ENCODE measurements at places on chromosomes 5 and 9.

GRCh38 chr5:127290019-127290945 lies at the start of gene MEGF10:
Gene MEGF10, plus strand, starts transcription at chr5:127290796. Its CDS starts 40,513 bp downstream, at chr5:127331309.
- DNase-seq, result no peak

- no peak for DNase-seq
Measured at GRCh38 chr5:180590543-180591310, 572 bp downstream of the SCGB3A1 start.

DNA sequence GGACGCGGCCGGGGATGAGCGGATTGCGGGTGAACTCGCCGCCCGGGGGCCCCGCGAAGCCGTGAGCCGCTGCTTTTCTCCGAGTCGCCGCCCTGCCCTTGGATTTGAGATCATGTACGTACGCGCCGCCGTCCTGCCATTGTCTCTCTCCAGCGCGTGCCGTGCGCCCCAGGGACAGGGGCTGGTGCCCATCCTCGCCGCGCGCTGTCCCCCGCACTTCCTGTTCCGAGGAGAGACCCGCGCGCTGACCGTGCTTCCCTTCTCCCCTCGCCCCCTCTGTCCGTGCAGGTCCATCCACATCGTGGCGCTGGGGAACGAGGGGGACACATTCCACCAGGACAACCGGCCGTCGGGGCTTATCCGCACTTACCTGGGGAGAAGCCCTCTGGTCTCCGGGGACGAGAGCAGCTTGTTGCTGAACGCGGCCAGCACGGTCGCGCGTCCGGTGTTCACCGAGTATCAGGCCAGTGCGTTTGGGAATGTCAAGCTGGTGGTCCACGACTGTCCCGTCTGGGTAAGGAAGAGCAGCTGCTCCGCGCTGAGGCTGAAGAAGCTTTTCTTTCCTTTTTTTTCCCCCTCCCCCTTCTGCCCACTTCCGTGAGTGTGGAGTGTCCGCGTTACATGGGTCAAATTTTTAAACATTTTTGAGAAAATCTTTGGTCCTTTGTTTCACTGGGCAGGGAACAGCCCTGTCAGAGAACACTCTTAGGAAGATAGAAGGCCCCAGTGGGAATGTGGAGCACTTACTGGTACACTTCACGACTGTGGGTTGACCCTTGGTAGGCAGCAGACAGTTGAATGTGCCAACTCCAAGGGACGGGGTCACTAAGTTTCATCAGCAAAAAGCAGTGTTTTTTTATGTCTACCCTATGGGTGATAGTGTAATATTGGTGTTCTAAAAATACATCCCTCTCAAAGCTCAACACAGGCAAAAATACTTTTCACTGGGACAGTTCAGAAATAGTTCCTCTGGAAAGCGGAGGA lies 727 bp downstream of the RHOBTB3 start:
- DNase-seq, result peak; percentile 13

DNA sequence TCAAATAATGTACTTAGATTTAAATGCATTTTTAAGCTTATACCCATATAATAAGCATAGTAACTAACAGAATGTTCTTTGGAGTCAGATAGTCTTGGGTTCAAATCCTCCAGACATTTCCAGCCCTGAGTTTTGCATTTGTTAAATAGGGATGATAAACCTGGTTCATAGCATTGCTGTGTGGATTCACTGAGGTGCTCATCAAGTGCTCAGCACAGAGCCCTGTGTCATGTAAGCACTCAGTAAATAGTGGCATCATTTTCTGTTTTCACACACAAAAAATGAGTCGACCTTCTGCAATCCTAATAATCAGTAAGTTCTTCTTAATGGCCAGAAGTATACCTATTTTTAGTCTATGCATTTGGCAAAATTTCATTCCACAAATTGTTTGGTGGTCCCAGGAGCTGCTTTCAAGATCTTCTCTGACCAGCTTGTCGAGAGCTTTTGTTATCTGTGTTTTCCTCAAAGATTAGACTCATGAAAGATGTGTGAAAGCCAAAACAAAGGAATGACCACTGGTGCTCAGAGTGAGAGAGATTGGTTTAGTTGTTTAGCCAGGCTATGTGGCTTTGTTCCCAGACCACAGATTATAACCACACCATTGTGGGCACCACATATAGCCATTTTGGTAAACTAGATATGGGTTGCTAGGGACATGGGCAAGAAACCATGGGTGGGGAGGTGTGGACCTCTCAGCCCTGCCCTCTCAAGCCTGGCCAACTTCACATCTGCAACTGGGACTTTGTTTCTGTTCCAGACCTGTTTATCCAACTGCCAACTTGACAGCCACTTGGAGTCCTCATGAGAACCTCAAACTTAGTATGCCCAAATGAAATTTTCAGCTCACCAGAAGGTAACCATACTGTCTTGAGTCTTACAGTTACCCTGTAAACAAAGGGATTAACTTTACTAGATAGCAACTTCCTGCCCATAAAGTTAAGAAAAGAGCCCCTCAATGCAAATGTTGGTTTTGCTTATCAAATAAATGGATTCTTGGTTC lies 45.0 kb downstream of the DOCK8 start:
- no peak for DNase-seq

DNA sequence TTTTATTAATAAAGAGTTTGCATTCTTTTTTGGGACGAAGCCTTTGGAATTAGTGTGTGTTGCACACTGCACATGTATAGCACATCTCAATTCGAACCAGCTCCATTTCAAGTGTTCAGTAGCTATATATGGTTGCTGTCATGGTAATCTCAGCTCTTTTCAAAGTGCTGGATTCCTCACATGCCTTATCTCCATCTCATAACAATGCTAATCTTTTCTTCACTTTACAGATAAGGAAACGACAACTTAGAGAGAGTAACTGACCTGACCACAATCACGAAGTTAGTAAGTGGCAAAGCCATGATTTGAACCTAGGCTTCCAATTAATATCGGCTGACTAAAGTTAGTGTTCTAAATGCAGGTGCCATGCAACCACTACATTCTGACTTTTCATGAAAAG lies 204.8 kb upstream of the RASEF start:
- no peak for DNase-seq

GRCh38 chr9:69109152-69109551 lies 64.9 kb upstream of the TJP2 start:
- no peak for DNase-seq

- no peak for DNase-seq
Measured at GRCh38 chr5:152501294-152501693, 96.2 kb upstream of the NMUR2 start.

DNA sequence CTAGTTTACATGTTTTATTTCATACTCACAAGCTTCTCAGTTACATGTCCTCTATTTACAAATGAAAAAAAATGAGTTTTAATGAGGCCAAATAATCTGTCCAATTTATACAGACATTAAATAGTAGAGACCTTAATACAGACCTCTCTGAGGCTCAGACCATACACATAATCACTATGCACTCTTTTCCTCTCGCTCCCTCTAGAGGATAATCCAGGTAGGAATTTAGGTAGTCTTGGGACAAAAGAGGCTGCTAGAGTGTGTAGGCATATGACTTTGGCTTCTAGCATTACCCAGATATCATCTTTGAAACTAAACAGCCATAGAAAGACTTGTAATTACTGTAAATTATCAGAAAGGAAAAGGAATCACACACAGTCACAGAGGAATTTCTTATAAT lies 444.7 kb downstream of the HINT1 start:
- no peak for DNase-seq

GRCh38 chr5:32627219-32627870 lies 42.0 kb downstream of the SUB1 start:
- no peak for DNase-seq

GRCh38 chr9:97528529-97529230 lies 27.2 kb downstream of the TMOD1 start:
- DNase-seq, result no peak

DNA sequence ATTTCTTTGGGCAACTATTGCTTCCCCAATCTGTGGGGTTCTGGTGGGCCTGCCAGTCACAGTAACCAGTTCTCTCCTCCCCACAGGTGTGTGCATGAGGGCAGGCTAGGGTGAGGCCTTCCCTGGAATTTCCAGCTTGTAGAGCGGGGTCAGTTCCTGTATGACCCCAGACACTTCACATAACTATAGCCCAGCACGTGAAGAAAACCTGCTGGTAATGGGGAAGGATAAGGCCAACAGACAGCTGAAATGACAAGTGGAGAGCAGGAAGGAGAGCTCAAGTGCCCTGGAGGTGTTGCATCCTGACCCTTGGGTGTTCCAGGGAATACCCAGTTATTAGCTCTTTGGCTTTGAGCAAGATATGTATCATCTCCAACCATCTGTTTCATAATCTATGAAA lies 142.2 kb downstream of the CDC42SE2 start:
- DNase-seq, result no peak

GRCh38 chr5:146091881-146092280 lies 13.5 kb downstream of the PLAC8L1 start:
- no peak for DNase-seq

DNA sequence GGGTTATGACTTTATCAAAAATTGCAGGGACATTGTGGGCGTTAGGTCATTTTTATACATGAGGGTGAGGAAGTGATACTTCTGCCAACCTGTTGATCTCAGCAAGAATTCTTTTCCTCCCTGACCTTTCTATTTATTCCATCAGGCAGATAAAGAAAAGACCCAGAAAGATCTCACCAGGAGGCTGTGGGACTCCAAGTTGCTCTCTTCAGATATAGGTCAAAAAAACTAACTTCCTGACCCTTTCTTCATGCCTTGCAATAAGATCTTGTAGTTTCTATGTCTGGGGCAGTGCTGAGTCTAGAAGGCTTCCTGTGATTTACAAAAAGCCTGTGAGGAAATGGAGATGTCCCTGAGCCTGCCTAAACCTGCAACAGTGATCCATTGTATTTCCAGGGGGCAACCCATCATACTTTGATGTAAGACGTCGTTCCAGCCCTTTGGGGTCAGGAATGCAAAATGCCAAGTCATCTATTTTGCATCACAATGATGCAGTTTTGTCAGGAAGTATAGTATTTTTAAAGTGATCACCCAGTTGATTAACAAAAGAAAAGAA lies 22.0 kb upstream of the PIK3R1 start:
- no peak for DNase-seq

- no peak for DNase-seq
Measured at GRCh38 chr9:94982211-94982610, 255.7 kb downstream of the AOPEP start.

- peak; percentile 28 for DNase-seq
Measured at GRCh38 chr5:159459951-159460538, 129.8 kb upstream of the IL12B start.

DNA sequence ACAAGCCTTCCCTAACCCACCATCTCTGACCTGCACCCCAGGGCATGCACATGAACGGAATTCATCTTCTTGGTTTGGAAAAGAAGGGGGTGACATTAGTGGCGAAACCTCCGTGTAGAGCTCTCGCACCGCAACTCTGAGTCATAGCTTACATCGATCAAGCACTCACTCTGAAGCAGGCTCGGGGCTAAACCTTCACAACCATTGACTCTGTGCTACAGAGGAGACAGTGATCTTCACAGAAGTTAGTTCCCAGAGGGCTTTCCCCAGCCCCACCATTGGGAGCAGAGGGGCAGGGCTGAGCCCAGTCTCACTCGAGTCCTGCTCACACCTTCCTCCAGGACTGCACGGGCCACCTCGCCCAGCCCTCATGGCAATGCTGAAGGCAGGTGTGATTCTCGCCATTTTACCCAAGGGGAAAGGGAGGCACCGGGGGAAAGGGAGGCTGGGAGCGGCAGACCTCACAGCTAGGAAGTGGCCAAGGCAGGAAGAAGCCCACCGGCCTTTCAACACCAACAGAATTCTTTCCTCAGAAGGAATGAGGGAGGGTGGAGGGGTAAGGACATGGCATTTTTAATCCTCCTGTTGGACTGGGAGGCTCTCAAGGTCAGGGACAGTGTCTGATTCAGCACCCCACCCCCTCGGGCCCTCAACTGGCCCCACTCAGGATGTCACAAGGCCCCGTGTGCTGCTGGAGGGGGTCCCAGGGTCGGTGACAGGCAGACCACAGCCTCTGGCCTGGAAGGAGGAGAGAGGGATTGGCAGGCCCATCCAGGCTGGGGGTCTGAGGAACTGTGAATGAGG lies 25.9 kb upstream of the IL17B start:
- no peak for DNase-seq

DNA sequence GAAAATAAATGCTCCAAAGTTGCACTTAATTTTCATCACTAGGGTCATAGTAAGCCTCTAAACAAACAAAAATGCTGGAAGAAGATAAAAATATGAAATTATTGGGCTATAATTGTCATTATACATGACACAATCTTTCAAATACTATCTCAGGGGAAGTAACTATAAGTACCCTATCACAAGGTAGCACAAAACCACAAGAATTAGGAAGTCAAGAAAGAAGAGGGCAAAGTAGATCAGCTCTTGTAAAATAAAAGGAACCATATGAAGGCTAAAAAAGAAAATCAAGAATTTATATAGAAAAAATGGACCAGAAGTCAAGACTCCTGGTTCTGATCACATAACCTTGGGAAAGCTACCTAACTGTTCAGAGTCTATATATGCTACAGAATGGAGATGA lies 48.1 kb downstream of the DIAPH1 start:
- no peak for DNase-seq

GRCh38 chr9:91240596-91241165 lies 121.0 kb downstream of the AUH start:
- no peak for DNase-seq

DNA sequence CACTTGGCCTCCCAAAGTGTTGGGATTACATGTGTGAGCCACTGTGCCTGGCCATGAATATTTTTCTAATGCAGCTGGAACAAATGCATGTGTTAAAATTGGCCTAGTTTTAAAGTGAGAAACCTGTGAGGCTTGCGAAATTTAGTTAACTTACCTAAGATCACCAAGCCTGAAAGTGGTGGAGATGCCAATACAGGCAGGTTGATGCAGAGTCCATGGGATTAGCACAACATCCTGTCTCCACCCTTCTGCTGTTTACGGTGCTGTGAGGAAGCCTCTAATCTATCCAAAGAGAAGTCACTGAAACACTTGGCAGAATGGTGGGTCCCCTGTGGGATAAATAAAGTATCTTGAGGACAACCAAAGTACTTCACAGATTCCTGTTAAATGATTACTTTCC lies 98.2 kb downstream of the PCSK5 start:
- DNase-seq, result no peak

- DNase-seq, result no peak
Measured at GRCh38 chr5:113233606-113234005, 201.2 kb downstream of the TSSK1B start.

GRCh38 chr5:14617441-14617840 lies 35.8 kb downstream of the OTULINL start:
- no peak for DNase-seq

Data from CD4-positive, alpha-beta T cell treated with Interleukin-1 beta for 1 hour (primary cell).